Activated CD4-positive, alpha-beta T cell treated with anti-CD3 and anti-CD28 coated beads, Interleukin-10, Interleukin-2, amounts not matched to agents 100 ng/mL and 50 ng/mL, durations not matched to agents 16 hours and 8 hours (primary cell): ENCODE measurements at places on chromosomes 5 and 9.
A peak's percentile ranks its signal among the peaks of the same experiment; 100 is the strongest.

DNA sequence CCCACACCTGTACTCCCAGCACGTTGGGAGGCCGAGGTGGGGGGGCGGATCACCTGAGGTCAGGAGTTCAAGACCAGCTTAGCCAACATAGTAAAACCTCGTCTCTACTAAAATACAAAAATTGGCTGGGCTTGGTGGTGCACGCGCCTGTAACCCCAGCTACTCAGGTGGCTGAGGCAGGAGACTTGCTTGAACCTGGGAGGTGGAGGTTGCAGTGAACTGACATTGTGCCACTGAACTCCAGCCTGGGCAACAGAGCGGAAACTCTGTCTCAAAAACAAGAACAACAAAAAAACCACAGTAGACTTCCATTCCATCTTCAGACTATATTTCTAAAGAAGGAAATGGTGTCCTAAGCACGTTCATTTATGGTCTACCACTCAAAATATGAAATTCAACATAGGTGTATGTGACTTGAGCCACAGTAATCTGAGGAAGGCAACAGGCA lies 14.2 kb upstream of the SERINC5 start:
- peak; percentile 38 for DNase-seq

GRCh38 chr9:117182046-117182445 lies 232.8 kb downstream of the ASTN2 start:
- no peak for DNase-seq

DNA sequence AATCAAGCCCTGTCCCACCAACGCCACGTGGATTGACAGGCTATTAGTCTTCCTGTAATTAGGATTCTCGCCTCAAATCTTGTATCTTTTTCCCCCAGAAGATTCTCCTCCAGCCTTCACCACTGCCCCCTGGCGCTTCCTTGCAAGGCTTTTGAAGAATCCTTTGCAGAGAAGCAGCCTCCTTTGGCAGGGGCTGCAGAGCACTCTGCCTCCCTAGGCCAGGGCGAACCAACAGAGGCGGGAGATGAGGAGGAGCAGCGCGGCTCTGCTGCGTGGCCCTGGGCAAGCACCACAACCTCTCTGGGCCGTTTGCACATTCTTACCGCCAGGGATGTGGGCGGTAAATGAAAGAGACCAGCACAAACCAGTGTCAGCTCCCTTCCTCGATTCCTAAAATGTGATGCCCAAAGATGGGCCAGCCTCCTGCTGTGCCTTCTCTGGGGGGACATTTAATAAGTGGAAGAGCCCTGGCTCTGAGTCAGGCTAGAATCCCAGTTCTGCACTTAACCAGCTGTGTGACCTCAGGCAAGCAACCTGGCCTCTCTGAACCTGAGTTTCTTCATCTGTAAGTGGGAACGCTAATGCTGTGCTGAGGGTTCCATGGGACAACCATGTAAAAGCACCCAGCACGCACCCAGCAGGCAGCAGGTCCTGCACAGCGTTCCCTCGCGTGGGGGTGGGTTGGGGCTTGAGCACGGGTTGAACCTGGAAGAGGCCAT lies 128.6 kb downstream of the KCNIP1 start:
- no peak for DNase-seq

- no peak for DNase-seq
Observed at GRCh38 chr5:171954721-171955120, 51.7 kb downstream of the FBXW11 start.

GRCh38 chr9:98038958-98039357 lies 17.6 kb upstream of the NANS start:
- no peak for DNase-seq

DNA sequence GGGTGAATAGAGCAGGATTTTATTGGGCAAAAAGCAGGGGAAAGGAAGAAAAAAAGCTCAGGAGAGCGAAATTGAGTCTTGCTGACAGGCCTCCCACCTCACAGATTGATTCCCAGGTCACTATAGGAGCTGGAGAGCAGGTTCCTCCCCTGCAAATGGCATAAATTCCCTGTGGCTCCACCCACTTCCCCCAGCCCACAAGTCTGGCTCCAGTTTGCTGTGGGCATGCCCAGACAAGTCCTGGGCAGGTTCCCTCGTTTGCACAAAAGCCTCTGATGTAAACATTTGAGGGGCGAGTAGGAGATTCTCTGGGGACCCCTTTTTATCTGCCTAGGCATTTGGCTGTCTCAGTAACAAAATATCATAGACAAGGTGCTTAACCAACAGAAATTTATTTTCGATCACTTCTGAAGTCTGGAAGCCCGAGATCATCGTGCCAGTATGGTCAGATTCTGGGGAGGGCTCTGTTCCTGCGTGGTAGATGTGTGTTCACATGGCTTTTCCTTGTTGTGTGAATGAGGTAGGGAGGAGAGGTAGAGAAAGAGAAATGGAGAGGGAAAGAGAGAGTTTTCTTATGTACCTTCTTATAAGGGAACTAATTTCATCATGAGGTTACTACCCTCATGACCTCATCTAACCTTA lies 614.5 kb downstream of the MAT2B start:
- no peak for DNase-seq

DNA sequence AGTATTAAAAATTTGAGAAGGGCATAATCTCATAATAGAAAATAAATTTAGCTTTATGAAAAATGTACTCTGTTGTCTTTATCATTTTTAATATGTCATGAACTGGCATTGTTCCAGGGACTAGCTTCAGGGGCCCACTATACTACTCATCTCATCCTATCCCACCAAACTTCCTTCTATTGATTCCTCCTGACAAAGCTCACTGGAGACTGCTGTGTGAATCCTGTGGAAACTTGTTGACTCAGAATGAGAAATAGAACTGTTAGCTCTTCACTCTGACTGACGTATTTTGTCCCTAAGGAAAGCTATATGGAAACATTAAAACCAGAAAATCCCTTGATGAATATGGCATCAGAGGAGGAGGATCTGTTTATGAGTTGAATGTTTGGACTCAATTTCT lies 29.8 kb upstream of the BNIP1 start:
- DNase-seq: no peak

DNA sequence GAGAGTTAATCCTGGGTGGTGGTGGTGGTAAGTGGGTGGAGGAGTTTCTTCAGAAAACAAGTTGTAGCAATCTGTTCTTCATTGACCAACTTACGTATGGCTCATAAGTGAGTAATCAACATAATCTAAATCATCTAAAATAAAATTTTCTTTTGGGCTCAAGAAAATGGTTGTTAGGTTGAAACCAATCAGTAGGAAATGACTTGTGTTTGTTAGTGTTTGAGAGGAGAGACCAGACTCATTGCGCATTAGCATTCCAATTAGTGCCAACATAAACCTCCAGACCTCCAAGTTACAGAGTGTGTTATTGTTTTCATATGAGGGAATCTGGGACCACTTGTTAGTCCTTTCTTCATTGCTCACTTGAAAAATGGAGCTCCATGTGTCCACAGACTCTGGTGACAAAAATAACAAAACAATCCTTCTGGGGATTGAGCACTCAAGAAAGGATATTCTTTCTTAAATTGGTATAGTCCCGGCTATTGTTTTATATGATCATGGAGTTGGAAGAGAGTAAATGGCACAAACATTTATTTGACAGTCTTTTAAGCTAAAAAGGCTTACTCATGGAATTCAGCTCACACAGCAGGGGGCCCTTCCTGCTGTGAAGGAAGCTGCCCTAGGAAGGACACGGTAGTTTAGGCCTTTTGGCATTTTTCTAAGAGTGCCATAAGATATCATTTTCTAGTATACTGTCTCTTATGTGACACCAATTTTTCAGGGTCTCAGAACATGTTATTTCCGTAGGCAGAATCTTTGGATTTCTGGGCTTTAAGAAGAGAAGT lies 441.1 kb downstream of the EBF1 start:
- DNase-seq: no peak

DNA sequence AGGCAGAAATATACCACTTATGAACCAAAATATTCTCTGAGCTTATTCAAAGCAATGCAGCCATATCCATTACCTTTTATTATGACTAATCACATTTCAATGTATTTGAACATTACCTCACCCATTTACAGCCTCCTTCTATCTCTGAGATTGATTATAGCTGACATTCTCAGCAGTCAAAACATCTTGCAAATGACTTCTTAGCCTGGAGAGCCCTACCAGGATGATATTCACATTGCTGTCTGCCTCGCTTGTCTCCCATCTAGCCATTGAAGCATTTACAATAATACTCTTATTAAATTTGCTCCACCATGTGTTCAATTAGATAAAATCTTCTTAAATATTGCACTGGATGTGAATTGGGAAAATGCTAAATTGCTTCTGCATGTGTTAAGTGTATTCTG lies 1879.9 kb upstream of the ACO1 start:
- DNase-seq: no peak

- peak; percentile 55 for DNase-seq
Observed at GRCh38 chr9:68951879-68952659, 61.8 kb downstream of the PRKACG start.

GRCh38 chr5:180179442-180180420 lies 29.3 kb downstream of the RASGEF1C start:
- DNase-seq: no peak

DNA sequence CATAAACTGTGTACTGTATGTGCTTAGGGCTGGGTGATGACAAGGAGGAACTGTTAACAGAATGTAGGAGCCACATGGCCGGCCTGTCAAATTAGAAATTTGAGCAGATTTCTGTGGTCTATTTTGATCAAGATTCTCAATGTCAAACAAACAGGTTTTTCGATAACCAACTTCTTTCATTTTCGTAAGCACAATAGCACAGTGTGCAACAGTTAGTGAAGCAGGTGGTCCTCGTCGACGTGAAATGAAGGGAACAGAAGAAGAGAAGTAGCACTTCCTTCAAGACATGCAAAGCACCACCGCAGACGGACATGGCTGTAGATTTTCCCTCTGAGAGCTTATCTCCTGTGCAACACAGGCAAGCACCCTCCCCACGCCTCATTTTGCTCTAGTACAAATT lies 252.1 kb downstream of the CRB2 start:
- DNase-seq: no peak

- no peak for DNase-seq
Observed at GRCh38 chr5:34491251-34491620, 164.9 kb upstream of the RAI14 start.

DNA sequence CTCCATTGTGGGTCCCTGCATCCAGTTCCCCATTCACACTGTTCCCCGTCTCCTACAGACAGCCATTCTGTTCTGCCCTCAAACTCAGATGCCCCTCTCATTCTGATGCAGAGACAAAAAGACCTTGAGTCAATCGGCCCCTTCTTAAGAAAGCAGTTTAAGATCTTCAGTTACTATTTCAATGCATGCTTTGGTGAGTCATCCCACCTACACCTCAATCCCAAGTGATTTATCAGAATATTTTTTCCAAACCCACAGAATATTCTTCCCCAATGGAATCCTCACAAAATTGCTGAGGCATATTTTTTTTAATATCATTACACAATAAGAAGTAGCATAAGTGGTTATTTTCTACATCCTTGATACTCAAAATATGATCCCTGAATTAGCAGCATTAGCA lies 92.4 kb upstream of the SLC1A1 start:
- no peak for DNase-seq

DNA sequence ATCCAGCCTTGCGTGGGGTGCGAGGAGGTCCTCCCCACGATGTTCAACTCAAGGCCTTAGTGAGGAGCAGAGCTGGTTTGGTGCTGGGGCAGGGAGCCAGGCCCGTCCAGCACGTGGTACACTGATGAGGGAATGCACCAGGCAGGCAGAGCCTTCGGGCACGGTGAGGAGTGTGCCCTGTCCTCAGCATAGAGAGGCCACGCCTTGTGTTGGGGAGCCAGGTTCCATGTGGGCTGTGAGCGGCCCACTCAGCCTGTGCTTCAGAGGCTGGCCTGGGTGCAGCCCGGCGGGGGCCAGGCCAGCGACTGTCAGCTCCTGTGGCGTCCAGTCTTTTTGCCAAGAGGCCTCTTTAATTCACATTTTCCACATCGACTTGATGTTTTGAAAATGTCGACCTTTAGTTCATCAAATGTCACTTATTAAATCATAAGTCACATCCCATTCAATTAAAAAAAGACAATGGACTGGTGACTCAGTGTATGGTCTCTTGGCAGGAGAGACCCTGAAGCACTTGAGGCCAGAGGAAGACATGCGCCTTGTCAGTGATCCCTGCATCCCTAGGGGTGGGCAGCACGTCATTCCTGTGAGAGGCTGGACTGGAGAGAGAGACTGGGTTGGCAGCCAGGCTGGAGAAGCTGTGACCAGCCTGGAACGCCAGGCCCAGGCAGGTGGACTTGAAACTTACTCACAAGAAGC lies 21.7 kb downstream of the ERGIC1 start:
- no peak for DNase-seq

GRCh38 chr9:70462300-70462699 lies 47.8 kb upstream of the KLF9 start:
- DNase-seq: no peak

GRCh38 chr9:78507037-78507436 lies 210.1 kb downstream of the PSAT1 start:
- no peak for DNase-seq

DNA sequence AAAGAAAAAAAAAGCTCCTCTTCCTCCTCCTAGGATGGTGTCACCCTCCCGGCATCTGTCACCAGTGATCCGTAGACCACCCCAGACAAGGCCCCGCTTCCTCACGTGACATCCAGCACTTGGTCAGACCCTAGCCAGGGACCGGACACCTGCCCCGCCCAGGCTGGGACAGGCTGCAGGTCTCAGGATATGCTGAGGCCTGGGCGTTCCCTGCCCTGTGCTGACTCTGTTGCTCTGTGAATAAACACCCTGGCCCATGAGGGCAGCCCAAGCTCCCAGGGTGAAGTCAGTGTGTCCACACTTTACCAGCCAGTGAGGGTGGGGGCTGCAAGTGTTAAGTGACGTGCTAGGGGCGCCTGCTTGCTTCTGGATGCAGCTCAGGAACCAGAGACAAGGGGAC lies 5.6 kb downstream of the EDF1 start:
- DNase-seq: no peak

- no peak for DNase-seq
Observed at GRCh38 chr5:128757196-128757959, 207.9 kb upstream of the SLC27A6 start.

DNA sequence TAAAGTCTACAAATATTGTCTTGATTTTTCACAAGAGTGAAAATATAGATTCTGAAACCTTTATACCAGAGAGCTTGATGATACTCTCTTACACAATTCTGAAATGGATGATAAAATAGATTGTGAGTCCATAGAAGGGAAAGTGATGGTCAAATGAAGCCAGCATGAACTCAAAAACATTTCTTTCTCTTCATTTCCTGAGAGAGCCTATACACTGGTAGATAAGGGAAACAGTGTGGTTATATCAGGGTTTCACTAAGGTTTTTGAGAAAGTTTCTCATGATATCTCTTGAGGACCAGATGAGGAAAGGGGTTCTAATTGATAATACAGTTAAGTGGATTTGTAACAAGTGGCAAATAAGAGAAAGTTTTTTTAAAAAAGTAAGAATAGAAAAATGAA lies 254.1 kb downstream of the PJA2 start:
- no peak for DNase-seq

- DNase-seq: peak; percentile 26
Observed at GRCh38 chr5:74570250-74570649, 70.3 kb downstream of the ENC1 start.

DNA sequence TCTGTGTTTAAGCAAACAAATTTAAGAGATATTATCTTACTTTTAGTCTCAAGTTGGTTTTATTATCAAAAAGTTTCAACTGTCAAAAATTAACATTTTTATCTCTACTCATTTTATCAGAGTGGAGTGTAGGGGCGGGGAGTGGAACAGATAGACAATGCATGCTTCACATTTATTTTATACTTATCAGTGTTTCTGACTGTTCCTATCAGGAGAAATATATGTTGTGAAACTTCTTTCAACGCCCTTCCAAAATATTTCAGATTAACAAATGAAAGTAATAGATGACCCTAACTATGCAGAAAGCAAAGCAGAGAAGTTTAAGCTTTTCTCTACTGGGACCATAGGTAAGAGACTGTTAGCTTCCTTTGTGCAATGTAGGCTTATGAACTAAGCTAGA lies 44.9 kb upstream of the MAST4 start:
- DNase-seq: no peak

- DNase-seq: peak; percentile 34
Observed at GRCh38 chr5:102747386-102748166, 7.5 kb upstream of the PAM start.
